ENCODE measurements at places on chromosomes 12 and 14.

DNA sequence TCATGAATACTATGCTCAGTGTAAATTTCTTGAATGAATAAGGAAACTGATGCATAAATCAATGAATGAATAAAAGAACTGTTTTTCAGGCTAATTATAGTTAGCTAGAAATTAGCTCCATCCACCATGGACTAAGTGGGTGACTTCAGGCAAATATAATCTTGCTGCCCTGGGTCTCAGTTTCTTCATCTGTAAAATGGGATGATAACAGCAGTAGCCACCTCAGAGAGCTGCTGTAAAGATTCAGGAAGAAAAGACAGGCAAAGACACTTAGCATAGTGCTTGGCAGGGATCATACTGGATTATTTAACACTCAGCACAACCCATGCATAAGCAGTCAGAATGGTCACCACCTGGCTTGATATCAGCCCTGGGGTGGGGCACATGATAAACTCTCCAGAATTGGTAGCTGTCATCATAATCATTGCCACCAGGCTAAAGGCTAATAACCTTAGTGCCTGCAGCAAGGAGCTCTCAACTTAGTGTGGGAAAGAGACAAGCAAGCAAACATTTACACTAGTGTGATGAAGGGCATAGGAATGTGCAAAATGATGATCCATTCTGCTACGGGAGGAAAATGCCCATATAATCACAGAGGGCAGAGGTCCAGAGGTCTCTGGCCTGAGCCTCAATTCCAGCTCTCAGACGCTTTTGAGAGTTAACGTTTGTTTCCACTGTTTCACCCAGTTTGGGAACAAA, 234.7 kb upstream of the TBX3 start:
- DNase-seq, result no peak

GRCh38 chr12:65586796-65587195, 237.5 kb upstream of the HMGA2 start:
- no peak for DNase-seq

DNA sequence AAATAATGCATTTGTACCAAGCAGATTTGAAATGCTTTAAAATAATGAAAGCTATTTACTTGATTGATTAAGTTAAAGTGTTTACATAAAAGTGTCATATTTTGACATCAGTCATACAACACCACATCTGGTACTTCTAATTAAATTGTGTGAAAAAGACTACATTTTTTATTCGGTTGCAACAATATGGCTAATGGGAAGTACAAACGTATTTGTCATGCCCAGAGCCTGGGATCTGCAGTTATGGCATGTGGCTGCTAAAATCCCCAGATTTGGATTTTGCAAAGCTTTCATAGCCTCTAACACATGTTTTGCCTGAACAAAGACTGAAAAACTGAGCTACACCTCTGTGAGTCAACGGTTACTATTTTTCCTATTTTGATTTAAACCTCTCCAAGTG, 66.6 kb downstream of the LLPH start:
- DNase-seq, result no peak

DNA sequence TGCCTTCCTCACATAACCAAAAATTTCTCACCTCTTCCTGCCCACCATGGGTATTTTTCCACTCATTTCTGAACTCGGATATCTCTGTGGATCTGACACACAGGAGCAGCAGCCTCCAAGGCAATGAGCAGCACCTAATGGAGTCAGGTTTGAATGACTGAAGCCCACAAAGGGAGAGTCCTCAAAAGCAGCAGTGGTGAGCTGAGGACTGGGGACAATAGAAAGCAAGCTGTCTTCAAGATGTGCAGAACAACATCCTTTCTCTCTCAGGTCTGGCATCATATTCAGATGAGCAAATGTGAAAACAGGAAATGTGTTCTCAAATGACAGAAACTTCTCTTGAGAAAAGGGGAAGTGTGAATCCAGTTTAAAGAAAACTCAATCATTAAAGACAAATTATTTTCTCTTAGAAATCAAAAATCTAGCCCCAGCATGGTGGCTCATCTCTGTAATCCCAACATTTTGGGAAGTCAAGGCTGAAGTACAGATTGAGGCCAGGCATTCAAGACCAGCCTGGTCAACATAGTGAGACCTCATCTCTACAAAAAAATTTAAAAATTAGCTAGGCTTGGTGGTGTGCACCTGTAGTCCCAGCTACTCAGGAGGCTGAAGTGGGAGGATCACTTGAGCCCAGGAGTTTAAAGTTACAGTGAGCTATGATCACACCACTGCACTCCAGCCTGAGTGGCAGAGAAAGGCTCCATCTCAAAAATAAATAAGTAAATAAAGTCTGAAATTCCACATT, 54.2 kb downstream of the C12orf42 start:
- no peak for DNase-seq

DNA sequence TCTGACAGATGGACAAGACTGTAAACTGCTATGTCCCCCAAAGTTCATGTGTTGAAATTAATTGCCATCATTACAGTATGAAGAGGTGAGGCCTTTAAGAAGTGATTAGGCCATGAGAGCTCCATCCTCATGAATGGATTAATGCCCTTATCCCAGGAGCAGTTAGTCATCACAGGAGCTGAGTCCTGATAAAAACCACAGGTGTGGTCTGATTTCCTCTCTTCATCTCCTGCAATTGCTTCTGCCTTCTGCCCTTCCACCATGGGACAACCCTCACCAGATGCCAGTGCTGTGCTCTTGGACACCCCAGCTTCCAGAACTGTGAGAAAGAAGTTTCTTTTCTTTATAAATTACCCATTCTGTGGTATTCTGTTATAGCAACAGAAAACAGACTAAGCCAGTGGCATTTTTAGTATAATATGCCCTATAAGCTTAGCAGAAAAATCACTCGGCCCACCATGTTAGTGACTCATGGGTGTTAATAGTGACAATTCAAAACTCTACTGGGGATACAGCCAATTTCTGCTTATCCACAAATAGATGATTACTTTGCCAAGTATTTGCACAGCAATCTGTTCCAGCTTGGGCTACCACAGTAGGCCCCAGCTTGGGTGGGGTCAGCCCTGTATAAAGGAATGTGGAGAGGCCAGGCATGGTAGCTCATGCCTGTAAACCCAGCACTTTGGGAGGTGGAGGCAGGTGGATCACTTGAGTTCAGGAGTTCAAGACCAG, 129.0 kb upstream of the BCL2L14 start:
- DNase-seq, result no peak

DNA sequence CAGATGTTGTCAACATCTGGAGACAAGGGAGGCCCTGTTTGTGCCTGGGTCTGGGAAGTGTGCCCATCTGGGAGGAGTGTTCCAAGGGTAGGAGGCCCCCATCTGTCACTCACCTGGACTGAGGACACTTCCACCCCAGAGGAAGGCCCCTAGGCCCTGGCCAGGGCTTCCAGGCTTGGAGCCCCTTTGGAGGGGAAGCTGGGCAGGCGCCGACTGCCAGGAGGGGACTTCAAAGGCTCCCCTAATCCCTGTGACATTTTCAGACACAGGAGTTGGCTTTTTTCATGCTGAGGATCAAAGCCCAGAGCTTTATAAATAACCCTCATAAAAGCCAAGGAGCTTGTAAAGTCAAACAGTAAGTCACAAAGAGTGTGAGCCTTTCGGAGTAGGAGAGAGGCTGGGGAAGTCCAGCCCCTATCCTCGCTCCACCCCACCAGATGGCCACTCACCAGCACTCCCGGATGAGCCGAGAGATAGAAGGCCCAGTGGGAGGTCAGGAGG, 17.6 kb upstream of the FAM222A start:
- DNase-seq, result no peak

DNA sequence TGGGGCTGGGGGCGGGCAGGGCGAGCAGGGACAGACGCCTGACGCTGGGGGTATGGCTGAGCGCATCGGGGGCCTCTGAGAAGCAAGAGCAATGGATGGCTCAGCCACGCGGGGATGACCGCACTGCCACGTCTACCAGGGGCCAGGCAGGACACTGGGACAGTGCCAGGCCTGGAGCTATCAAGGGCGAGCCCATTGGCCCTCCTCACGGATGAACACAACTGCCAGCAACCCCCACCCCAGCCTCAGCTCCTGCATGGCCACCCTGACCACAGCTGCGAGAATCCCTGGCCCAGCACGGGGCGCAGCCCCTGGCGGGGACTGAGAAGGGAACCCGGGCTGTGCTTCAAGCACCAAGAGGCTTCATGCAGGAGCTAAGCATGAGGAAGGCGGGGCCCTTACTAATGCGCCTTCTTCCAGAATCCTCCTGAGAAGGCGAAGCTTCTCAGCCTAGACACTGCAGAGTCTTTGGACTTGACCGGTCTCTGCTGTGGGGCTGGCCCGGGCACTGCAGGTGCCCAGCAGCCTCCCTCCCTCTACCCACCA, 9.5 kb downstream of the ARL6IP4 start:
- no peak for DNase-seq

- DNase-seq, result no peak
Observed at GRCh38 chr12:62724947-62725451, 210.0 kb downstream of the PPM1H start.

GRCh38 chr12:4956054-4956453, 46.3 kb downstream of the KCNA1 start:
- DNase-seq, result no peak

DNA sequence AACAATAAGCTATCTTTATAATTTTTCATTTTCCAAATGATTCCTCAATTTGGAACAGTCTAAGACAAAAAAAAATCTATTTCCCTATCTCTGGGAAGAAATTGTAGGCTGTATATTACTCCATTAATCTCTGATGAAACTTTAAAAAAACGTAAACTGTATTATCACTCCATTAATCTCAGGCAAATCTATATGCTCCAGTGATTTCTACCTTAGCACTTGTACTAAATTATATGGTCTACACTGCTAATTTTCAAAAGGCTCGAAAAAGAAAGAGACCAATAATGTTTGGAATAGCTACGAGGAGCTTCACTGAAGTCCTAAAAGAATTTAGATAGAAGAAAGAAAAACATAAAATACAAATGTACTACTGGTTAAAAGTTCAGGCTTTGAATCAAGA, 19.7 kb downstream of the MED13L start:
- no peak for DNase-seq

DNA sequence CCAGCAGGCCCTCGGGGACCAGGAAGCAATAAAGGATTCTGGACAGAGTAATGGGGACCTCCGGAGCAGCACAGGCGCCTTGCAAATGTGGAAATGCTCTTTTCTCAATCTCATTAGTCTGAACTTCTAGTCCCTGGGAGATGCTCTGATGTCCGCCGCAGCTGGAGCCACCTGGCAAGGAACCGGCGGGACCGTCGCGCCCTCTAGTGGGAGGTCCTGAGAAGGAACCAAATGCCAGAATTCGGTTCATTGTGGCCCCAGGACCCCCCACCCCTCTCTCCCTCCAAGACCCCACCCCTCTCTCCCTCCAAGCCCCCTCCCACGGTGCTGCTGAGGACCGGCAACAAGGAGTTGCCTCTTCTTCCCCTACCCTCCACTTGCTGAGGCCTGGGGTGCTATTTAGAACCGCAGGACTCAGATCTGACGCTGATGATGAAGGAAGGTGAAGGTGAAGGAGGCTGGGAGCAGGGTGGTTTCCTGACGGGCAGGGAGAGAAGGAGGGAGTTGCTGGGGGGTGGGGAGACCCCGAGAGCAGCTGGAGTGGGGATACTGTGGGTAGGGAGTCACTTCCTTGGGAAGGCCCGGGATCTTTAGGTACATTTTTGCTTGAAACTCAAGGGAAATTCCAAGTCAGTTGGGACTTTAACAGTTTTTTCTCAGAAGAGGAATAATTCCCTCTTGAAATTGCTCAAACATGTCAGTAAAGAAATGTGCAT, 42.5 kb downstream of the SMIM41 start:
- DNase-seq, result no peak

- no peak for DNase-seq
Observed at GRCh38 chr14:79028281-79028680, 858.1 kb downstream of the NRXN3 start.

DNA sequence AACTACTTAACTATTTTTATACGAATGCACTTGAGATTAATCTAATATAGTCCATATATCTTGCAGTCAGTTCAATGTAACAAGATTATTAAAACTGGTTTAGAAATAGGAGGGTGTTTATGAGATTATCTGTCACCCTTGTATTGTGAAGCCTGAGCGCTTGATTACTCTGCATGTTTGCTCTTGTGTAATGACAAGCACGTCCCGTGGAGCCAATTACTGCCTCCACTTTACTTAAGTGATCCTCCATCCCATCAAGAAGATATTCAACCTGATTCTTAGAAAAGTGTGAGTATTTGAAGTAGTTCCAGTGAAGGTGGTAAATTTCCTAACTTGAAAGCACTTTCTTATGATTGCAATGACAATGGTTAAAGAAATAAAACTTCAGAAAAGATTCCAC, 415.2 kb upstream of the GARIN6 start:
- DNase-seq, result no peak

- peak; percentile 18 for DNase-seq
Observed at GRCh38 chr12:92649511-92650227, 53.1 kb upstream of the PLEKHG7 start.

GRCh38 chr14:91177073-91178034, 63.5 kb downstream of the DGLUCY start:
- DNase-seq, result no peak

All from SIG-M5 (cell line).